AG04449 (cell line): ENCODE measurements at places on chromosomes 6 and 20.

- DNase-seq, result no peak
These were observed 766 bp downstream of the PRICKLE4 start for GRCh38 chr6:41781366-41781730.

- no peak for DNase-seq
These were observed 218.8 kb downstream of the TAF4 start for GRCh38 chr20:61846741-61847419.

- DNase-seq, result no peak
These were observed 106.3 kb downstream of the NUS1 start for GRCh38 chr6:117781550-117781949.

DNA sequence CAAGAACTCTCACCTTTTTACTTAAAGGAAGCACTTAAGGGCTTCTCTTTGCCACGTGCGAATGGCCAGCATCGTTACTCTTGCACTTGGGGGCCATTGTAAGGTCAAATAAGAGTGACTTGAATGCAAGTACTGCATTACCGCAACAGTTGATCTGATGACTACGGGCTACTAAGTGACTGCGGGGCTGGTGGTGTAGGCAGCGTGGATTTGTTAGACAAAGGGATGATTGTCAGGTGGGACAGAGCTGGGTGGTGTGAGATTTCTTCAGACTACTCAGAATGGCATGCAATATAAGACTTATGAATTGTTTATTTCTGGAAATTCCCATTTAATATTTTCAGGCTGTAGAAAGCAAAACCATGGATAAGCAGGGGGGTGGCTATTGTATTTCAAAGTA, 199.7 kb upstream of the UST start:
- DNase-seq, result no peak

DNA sequence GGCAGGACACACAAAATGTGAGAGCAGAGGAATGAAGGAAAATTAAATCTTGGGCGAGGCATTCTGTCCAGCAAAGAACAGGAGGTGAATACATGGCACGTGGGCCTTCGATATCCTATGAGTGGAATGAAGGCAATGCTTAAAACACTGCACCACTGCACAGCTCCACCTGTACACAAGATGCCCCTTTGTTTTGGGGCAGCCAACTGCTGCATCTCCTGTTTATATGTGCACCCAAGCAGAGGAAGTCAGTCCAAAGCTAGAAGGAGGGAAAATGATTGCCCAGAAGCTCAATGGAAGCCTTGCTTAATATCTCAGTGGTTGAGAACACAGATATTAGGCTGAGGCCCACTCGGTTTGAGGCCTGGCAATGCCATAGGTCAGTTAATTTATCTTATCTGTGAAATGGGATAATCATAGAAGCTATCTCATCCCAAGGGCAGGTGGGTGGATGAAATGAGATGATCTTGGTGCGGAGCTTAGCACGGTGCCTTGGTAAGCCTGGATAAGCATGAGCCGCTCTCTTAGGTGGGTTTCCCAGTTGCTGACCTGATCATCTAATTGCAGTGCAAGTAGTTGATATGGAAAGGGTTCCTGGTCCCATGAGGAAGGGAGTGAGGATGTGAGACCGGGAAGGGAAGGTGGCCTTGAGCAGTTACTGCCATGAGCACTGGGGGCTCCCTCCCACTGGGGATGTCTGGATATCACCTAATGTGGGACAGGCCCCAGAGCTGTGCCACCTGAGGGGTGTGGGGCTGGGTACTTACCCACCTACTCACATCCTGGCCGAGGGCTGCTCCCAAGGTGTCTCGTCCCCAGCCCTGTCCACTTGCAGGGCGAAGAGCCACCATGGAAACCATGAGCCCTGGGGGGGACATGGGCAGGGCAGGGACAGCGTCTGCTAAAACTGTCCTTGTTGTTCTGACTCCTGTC, 9.9 kb downstream of the BANF2 start:
- no peak for DNase-seq

DNA sequence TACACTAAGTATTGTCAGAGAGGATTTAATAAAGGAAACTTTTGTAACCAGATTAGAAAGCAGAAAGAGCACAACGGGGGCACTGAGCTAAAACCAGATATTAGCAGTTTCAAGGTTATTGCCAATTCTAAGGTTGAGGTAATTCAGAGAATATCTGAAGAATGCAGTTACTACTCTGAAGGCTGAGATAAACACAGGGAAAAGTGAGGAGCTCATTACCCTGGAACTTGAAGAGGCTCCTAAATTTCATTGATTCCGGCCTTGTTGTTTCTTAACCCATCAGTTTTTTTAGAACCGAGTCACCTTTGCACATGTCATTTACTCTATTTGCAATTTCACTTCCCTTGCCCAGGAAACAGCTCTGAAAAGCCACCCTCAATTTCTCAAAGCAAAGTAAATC, 72.4 kb upstream of the BTBD3 start:
- DNase-seq, result no peak

- no peak for DNase-seq
These were observed 23.2 kb downstream of the RBCK1 start for GRCh38 chr20:431012-431904.

DNA sequence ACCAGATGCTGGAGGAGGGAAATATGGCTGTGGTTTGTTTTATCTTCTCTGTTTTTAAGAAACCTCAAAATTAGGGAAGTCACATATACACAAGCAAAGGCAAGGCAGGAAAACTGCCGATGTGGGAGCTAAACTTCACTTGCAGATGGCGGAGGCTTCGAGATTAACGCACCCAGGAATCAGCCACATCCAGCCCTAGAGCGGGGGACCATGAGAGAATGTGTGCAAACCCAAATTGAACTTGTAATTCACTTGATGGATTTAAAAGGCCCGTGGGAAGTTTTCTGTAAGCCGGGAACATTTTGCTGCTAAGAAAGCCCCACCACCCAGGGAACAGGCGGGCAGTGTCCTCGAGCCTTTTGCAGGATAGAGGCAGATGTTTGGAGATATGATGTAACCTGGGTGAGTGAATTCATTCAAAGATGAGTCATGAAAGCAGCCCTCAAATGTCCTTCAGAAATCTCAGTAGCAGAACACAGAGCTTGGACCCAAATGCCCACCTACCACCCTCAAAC, 39.9 kb downstream of the PREX1 start:
- DNase-seq, result no peak

DNA sequence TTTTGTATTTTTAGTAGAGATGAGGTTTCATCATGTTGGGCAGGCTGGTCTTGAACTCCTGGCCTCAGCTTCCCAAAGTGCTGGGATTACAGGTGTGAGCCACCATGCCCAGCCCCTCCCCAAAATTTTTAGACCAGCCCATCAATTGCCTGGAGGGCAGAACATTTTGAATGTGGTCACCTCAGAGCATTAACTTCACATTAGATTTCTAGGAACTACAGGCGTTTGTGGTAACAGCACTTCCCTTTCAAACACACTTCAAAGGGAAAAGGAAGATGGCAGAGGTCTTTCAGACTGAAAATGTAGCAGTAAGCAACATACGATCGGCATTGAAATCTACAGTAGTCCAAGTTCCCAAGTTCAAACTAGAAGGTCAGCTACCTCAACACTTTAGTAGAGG, 12.3 kb upstream of the SLA2 start:
- DNase-seq, result no peak

DNA sequence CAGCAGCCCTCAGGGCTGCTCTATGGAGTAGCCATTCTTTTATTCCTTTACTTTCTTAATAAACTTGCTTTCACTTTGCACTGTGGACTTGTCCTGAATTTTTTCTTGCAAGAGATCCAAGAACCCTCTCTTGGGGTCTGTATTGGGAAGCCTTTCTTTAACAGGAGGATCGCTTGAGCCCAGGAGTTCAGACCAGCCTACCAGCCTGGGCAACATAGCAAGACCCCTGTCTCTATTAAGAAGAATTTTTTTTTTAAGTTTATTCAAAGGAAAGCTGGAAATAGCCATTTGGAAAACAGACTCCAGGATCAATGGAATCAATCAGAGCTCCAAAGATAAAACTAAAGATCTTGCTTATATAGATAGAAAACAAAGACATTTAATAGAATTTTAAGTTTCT, 29.1 kb downstream of the OR2B2 start:
- no peak for DNase-seq

DNA sequence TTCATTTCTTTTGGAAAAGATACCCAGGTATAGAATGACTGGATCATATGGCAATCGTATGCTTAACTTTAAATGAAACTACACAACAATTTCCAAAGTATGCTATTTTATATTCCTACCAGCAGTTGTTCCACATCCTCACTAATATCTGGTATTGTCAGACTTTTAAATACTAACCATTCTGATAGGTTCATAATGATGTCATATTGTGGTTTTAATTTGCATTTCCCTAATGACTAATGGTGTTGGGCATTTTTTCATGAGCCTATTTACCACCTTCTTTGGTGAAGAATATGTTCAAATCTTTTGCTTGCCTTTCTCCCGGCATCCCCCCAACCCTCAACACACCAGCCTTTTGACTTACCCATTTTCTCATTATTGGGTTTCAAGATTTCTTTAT, 96.2 kb upstream of the HMGN3 start:
- DNase-seq, result no peak

DNA sequence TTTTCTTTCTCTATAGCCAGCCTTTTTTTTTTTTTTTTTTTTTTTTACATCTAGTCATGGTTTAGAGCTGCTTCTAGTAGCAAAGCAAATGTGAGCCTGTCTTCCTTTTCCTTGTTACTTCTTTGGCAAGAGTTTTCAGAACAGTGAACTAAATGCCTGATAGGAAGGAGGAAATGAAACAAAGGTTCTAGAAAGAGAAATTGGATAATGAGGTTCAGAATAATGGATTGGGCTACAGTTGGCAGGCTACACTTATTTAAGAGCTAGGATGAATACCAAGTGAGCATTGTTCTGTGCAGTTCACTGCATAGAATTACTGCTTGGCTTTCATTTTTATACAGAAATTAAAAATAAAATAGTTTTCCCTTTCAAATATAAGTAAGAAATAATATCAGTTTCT, 78.6 kb downstream of the HIVEP1 start:
- DNase-seq, result no peak

DNA sequence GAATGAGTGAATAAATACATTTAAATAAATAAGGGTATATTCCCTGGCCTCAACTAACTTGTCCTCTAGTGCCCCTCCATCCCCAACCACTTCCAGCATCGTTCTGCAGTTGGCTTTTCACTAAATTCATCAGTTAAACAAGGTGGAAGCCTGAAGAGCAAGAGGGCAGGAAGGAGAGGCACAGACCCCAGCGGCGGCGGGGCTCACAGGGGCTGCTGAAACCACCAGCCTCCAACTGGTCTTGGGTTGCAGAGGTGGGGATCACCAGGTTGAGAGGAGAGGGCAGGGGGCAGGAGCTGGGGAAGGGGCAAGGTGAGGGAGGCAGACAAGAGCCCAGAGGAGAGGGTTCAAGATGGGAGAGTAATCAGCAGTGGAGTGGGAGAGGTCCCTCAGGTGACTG, 27.1 kb downstream of the KCNK5 start:
- DNase-seq, result no peak

GRCh38 chr6:112800916-112801315, 453.8 kb downstream of the RFPL4B start:
- no peak for DNase-seq

DNA sequence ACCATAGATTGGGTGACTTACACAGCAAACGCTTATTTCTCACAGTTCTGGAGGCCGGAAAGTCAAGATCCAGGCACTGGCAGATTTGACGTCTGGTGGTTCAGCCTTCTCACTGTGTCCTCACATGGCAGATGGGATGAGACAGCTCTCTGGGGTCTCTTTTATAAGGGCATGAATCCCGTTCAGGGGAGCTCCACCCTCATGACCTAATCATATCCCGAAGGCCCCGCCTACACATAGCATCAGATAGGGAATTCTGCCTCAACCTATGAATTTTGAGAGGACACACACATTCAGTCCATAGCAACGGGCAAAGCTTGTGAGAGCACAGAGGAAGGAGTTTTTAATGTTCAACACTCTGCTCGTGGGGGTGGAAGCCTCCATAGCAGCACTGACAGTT, 27.5 kb downstream of the DAAM2 start:
- no peak for DNase-seq

GRCh38 chr6:89161326-89162046, 15.6 kb downstream of the PM20D2 start:
- no peak for DNase-seq

GRCh38 chr6:124040655-124041054, 237.0 kb downstream of the NKAIN2 start:
- DNase-seq, result no peak

- no peak for DNase-seq
These were observed 58.0 kb downstream of the ZFAND3 start for GRCh38 chr6:37877373-37878149.

DNA sequence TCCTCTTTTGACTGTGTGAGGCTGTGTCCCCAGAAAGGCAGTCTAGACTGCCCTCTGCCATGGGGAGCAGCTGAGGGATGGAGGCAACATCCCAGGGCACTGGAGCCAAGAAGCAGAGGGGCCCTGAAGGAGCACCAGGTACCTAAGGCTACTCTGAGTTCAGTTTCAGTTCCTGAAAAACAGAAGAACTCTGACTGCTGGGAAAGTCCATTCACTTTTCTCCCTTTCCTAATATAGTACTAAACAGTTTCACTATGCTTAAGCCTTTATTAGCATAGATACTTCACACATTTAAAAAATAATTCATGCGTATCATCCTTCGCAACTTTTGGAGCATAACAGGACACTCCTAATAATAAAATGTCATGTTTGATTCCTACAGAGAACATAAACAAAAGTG, 130.0 kb downstream of the FOXC1 start:
- no peak for DNase-seq

DNA sequence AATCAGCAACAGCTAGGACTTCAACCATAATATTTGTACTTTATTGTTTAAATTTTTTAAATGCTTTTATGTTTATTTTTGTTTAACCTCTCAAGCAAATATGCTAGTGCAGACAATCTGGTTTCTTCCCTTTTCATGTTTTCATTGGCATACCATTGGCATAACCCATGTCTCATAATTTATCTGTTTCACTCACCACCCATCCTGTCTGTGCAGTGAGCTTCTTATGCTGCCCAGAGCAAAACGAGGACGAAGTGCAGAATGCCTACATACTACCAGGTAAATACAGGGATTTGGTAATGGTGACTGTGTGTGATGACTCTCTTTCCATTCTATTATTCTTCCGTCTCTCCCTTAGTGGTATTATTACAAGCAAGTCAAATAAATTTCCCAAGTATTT, 361.4 kb upstream of the KCNQ5 start:
- DNase-seq, result peak; percentile 12

- no peak for DNase-seq
These were observed 116.6 kb downstream of the JARID2 start for GRCh38 chr6:15362274-15363160.

GRCh38 chr6:20632696-20633095, 98.4 kb downstream of the CDKAL1 start:
- no peak for DNase-seq

GRCh38 chr6:127581576-127581975, 4.6 kb downstream of the C6orf58 start:
- no peak for DNase-seq

- DNase-seq, result no peak
These were observed 978 bp downstream of the HLA-A start for GRCh38 chr6:29943053-29943966.

GRCh38 chr20:49270177-49270576, 7.7 kb downstream of the ZNFX1 start:
- DNase-seq, result no peak

DNA sequence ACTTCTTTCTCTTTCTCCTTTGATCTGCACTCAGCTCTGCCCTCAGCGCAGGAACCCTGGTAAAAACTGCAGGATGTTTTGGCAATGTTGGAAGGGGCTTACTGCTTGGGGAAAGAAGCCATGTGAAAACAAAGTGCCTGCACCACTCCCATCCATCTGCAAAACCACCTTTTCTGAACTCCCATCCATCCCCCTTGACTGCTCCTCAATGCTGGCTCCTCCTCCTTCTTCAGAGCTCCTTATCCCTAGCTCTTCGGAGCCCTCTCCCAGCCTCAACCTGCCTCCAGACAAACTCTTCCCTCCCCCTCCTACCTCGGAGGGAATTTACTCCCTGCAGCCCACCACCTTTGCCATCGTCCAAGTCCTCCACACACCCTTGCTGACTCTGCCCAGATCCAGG, 4.2 kb upstream of the ZBTB12 start:
- no peak for DNase-seq
